Stimulated activated CD8-positive, alpha-beta memory T cell treated with anti-CD3 and anti-CD28 coated beads, Interleukin-4, amount 100 ng/mL, for 4 hours (primary cell): ENCODE measurements at places on chromosomes 7 and 10.

DNA sequence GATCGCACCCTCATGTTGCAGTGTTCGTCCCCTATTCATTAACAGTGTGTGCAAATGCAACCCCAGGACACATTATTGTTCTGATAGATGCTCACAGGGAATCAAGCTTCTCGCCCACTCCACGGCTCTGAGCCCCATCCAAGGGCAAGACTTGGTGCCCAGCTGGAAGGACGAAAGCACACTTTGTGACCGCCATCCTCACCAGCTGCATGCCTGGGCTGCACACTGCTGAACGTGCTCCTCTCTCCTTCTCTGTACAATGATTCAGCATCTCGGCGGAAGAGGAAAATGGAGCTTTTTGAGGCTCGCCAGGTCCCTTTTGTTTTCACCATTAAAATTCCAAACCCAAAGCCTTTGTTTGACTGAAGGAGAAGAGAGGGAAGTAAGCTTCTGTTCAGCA, 41.9 kb downstream of the MKI67 start:
- DNase-seq = no peak

DNA sequence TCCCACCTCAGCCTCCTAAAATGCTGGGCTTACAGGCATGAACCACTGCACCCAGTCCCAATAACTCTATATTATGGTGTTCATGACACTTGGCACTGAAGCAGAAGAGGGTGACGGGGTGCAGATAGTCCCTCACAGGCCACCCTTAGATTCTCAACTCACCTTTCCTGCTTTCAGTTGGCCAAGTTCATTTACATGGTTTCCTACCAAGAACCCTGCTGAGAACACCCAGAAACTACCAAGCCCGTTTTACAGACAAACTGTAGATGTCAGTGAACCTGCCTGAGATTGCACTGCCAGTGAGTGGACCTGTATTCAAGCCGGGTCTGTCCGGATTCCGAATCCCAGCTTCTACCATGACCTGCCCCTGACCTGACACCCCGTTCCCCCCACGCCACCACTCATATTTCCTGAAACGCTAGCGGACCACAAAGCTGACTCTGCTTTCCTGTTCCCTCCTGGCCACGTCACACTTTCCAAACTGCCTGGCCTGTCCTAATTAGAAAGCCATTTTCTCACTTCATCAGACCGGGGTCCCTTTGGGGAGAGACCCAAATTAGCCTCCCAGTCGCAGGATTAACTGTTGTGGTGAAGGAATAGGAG, 17.3 kb downstream of the GRID2IP start:
- no peak for DNase-seq

DNA sequence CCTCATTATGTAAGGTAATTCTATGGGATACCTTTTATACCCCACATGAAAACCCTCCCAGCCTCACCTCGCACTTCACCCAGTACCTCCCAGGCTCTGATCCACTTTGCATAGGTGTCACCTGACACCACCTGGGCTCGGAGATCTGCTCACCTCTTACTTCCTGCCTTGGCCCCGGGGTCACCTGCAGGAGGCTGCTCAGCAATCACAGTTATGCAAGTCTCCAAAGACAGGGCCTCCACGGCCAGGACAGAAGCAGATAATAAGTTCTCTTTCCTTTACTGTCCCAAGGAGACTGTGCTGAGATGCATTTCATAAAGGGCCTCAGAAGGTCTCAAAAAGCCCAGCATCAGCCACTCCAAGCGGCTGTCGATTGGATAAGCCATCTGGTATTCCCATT, 112.4 kb upstream of the PPP2R2D start:
- no peak for DNase-seq

GRCh38 chr10:17472481-17473227, 18.3 kb upstream of the ST8SIA6 start:
- no peak for DNase-seq

DNA sequence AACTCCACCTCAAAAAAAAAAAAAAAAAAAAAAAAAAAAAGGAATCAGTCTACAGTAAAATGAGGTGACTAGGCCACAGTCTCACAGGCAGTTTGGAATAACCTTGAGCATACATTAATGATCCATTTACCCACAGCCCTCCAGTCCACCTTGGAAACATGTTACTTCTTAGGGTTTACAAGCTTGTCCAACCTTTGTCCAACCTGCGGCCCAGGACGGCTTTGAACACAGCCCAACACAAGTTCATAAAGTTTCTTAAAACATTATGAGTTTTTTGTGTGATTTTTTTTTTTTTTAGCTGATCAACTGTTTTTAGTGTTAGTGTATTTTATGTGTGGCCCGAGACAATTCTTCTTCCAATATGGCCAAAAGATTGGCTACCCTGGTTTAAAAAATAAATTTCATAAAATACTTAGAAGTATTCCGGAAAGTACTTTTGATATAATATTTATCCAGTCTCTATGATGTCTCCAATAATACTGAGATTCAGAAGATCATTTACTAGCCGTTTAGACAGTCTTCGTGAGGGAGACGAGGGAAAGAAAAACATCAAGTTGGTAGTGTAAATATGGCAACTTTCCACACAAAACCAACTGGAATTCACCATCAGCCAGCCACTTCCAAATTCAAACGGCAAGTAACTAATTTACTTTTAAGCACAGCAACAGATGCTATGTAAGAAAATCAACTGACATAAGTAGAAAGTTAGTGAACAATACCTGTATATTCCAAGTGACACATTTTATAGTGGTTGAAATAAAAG, 9.9 kb downstream of the BAZ1B start:
- no peak for DNase-seq
